ENCODE measurements at places on chromosomes 7 and 10.

- no peak for DNase-seq
Measured at GRCh38 chr10:15462253-15462897, 91.3 kb upstream of the FAM171A1 start.

DNA sequence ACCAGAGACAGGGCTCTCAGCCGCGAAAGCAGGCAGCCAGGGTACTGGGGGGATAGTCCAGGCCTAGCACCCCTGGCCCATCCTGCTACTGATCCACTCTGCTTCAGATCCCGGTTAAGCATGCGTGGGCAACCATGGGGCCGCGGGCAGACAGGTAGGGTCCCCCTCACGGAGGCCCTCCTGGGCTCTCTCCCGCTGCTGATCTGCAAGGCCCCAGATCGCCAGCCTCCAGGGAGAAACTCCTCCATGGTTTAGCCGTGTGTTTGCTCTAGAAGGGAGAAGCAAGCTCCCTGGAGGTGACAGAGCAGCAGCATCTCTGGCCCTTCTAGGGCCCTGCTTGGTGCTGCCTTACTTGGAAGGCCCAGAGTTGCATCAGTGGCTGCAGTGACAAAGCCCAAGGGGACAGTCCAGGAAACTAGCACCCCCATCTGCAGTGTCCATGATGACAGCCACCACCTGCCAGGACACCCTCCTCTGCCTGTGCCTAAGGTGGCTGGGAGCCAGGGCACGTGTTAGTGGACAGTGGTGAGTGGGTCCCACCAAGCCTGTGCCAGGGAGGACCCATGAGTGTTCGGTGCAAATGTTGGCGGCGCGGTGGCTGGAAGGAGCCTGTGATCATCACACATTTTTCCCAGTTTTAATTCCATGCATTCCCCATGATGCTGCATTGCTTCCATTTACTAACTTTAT is 29.2 kb downstream of the CALML5 start:
- DNase-seq = no peak

GRCh38 chr7:54811041-54811845 is 52.2 kb upstream of the SEC61G start:
- no peak for DNase-seq

GRCh38 chr7:2232766-2233520 is at the start of gene MAD1L1:
Gene MAD1L1, minus strand, starts transcription at chr7:2232945. Its CDS starts 2,812 bp downstream, at chr7:2230133.
- DNase-seq = peak; percentile 86

GRCh38 chr10:33483816-33484190 is 149.3 kb upstream of the NRP1 start:
- no peak for DNase-seq

DNA sequence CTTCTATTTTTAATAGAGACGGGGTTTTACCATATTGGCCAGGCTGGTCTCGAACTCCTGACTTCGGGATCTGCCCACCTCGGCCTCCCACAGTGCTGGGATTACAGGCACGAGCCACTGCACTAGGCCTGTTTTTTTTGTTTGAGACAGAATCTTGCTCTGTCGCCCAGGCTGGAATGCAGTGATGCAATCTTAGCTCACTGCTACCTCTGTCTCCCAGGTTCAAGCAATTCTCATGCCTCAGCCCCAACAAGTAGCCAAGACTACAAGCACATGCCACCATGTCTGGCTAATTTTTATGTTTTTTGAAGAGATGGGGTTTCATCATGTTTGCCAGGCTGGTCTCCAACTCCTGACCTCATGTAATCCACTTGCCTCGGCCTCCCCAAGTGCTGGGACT is 73.7 kb downstream of the TYW1B start:
- no peak for DNase-seq

All from effector CD8-positive, alpha-beta T cell (primary cell).